ENCODE measurements at places on chromosomes 7 and 10.
A peak's percentile ranks its signal among the peaks of the same experiment; 100 is the strongest.

GRCh38 chr7:151429560-151430331 lies 10.2 kb downstream of the CRYGN start:
- DNase-seq, result peak; percentile 73

GRCh38 chr10:118950190-118950680 lies 79.3 kb upstream of the NANOS1 start:
- peak; percentile 49 for DNase-seq

DNA sequence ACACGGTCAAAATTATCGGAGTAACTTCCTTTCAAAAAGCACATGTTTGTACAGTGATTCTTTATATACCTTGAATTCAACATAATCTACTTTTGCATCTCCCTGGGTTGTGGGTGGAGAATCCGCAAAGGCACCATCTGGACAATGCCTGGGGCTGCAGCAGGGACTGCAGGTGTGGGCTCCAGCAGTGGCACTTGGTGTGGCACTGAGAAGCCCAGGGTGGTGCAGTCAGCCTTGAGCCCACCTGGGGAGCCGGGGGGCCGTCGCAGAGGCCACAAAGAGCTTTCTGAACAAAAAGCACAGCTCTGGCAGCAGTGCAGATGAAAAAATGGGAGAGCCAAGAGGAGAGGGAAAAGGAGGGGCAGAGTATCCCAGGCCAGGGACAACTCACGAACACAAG lies 22.2 kb downstream of the PARD3 start:
- no peak for DNase-seq

GRCh38 chr10:131391936-131392335 lies 80.4 kb upstream of the TCERG1L start:
- DNase-seq, result no peak

DNA sequence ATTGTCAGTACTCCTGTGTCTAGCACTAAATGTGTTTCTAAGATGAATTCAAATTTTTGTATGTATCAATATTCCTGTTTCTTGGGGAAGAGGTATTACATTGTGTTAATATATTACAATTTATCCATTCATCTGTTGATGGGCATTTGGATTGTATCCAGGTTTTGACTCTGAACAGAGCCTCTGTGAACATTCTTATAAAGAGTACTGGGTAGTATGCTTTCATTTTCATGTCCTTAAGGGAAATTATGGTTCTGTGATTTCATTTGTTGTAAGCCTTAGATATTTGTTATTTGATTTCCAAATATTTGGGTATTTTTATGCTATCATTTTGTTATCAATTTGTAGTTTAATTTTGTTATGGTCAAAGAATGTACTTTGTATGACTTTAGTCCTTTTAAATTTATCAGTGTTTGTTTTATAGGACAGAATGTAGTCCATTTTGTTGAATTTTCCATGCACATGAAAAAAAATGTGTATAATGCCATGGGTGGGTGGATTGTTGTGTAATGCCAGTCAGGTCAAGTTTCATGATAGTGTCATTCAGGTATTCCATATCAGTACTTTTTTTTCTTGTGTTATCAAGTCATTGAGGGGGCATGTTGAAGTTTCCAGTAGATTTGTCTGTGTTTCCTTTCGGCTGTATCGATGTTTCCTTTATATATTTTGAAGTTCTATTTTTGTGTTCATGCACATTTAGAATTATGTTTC lies 38.4 kb downstream of the STAM start:
- no peak for DNase-seq

GRCh38 chr7:137772748-137773147 lies 74.0 kb downstream of the DGKI start:
- DNase-seq, result peak; percentile 50

All from astrocyte of the hippocampus (primary cell).